ENCODE measurements at places on chromosomes 3 and 15.

DNA sequence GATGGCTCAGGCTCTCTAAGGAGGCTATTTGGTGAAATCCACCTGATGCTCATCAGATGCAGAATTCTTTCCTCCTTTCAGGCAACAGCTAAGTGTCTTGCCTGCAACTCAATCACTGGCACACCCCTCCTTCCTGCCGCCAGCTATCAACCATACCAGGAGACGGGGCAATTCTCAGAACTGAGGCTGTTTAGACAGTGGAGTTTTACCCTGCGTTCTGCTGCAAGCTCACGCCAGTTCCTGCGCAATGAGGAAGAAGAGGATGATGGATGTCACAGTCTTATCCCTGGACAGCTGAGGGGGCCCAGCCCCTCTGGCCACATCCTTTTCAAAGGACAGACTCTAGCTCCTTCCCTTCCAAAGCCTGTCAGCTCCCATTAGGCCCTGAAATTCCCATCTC lies 7.0 kb upstream of the MANF start:
- no peak for DNase-seq

GRCh38 chr15:32922541-32922940 lies 204.7 kb downstream of the GREM1 start:
- no peak for DNase-seq

GRCh38 chr15:99324700-99325099 lies 73.4 kb downstream of the LRRC28 start:
- DNase-seq: no peak

DNA sequence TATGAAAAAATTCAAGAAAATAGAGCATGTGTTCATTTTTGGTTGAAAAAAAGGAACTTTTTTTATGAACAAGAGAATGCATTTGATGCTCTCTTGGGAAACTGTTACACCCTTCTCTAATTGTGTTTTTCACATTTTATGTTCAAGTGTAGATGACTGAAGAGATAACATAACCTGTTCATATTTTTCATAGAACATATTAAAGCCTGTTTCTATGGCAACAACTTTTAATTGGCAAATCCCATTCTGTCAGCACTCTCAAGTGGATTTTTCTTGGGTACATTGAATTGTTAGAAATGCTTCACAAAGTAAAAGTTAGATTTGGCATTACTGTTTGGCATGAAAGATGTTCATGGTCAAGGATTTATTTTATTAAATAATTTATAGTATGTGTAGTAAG lies 117.5 kb downstream of the MBNL1 start:
- DNase-seq: no peak

DNA sequence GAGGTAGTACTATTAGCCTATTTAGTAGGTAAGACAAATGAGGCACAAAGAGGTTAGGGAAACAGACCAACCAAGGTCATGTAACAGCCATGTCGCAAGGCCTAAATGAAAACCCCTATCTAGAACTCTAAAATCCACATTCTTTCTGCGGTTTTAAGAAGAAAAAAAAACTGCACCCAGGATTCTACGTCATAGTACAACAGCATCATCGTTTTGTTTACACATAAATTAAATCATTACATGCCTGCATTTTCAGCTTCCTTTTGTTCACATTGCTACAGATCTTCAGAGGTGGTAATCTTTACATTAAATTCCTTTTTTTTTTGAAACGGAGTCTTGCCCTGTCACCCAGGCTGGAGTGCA lies 548 bp upstream of the PSMD6 start:
- no peak for DNase-seq
